ENCODE measurements at places on chromosomes 12 and 14. TPM values are rescaled to one million over a fixed set of nuclear protein-coding genes. Genes with fewer than 3 reads are reported as not detected.

TAS2R42 gene
- total RNA-seq, result not detected

PRH2 gene
- not detected for total RNA-seq

CCDC88C gene
- total RNA-seq, result 57.7 TPM

ATXN7L3B gene
- 39.9 TPM for total RNA-seq

ZDHHC22 gene
- total RNA-seq, result 55.2 TPM

DNA sequence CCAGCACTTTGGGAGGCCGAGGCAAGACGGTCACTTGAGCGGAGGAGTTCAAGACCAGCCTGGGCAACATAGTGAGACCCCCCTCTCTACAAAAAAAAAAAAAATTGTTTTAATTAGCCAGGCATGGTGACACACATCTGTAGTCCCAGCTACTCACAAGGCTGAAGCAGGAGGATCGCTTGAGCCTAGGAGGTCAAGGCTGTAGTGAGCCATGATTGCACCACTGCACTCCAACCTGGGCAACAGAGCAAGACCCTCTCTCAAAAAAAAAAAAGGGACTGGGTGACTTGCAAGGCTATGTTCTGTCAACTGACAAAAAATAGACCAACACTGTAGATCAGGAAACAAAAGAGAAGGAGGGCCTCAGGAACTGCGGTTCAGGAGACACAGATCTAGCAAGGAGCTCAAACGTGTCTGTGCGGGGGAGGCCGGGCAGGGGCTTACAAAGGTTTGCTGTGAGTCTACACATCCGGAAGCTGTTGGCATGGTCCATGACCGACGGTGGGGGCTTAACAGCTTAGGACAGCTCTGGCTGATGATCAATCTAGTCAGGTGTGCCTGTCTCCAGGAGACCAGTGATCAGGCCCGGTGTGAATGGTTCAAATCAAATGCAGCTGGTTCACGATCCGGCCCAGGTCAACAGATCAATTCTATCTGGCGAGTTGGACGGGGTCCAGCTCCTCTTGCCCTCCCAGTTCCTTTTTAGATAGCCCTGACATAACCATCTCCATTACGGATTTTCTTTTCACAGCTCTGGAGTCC is 31.7 kb upstream of the INF2 start:
- H3K27ac ChIP-seq, result no peak overlapping the region
- DNase-seq, result no peak
- no peaks in the 10 kb centered on the region for H3K36me3 ChIP-seq
- no peak overlapping the region for H3K4me3 ChIP-seq
- peaks cover 8% of the 10 kb centered on the region for H3K4me1 ChIP-seq

DNA sequence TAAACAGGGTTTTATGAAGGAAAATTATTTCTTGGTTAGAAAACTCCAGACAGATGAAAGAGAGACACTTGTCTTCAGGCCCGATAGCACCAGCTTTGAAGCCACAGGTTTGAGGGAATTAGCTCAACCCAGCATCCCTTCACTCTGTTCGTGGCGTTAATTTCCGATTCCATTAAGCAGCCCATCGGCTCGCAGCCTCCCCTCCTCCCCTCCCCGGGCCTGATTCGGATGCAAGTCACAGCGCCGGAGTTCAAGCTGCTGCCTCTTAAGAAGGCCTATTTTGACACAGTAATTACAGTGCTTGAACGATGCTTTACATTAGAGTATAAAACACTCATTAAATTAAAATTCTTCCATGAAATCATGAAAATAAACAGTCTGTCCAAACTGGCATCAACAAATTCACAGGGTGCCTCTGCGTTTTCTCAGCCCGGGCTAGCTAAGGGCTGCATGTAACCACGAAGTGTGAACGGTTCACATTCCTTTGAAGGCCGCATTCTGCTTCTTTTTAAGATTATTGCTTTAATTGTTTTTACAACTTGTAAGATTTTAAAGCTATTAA is 145.8 kb downstream of the DICER1 start:
- DNase-seq, result no peak
- no peaks in the 10 kb centered on the region for H3K36me3 ChIP-seq
- H3K27ac ChIP-seq, result no peak overlapping the region
- H3K4me1 ChIP-seq, result no peaks in the 10 kb centered on the region

GRCh38 chr12:32155041-32155440 is 48.4 kb downstream of the BICD1 start:
- DNase-seq, result no peak
- H3K36me3 ChIP-seq, result no peaks in the 10 kb centered on the region
- H3K4me1 ChIP-seq, result peaks cover 8% of the 10 kb centered on the region

GRCh38 chr14:90398315-90398839 is 1.5 kb downstream of the CALM1 start:
- peaks cover 22% of the 10 kb centered on the region for H3K36me3 ChIP-seq
- H3K27ac ChIP-seq, result no peak overlapping the region
- H3K27me3 ChIP-seq, result no peaks in the 10 kb centered on the region
- H3K4me3 ChIP-seq, result peak overlapping the region; percentile 88

- H3K4me1 ChIP-seq, result peaks cover 12% of the 10 kb centered on the region
- 0 out of 2 replicates have a peak overlapping the region, but pooled peaks have one; percentile 49 for H3K27ac ChIP-seq
- no peaks in the 10 kb centered on the region for H3K36me3 ChIP-seq
- no peaks in the 10 kb centered on the region for H3K27me3 ChIP-seq
- peak; percentile 89 for DNase-seq
These were observed 57.5 kb downstream of the CALM1 start for GRCh38 chr14:90454041-90455000.

DNA sequence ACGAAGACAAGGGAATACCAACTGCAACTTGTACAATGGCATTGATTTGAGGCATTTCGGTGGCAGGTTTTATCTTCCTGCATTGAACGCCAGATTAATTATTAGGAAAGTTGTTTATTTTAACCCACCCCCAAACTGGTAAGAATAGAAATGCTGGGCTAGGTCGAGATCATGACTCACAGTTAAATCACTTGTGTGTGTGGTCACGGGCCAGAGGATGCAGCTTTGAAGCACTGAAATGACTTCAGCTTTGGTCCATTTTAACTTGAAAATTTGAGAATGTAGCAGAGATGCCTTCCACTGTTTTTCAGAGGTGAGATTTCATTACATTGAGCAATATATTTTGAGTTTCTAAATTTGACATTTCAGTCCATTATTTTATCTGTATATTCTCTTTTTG is 23.6 kb upstream of the KCNH3 start:
- H3K27ac ChIP-seq, result no peak overlapping the region
- H3K4me3 ChIP-seq, result no peak overlapping the region
- H3K27me3 ChIP-seq, result no peaks in the 10 kb centered on the region
- H3K36me3 ChIP-seq, result no peaks in the 10 kb centered on the region

GRCh38 chr12:45745861-45746277 is 16.4 kb downstream of the ARID2 start:
- H3K4me1 ChIP-seq, result no peaks in the 10 kb centered on the region
- H3K27ac ChIP-seq, result no peak overlapping the region
- peaks cover 3% of the 10 kb centered on the region for H3K36me3 ChIP-seq
- H3K27me3 ChIP-seq, result no peaks in the 10 kb centered on the region

DNA sequence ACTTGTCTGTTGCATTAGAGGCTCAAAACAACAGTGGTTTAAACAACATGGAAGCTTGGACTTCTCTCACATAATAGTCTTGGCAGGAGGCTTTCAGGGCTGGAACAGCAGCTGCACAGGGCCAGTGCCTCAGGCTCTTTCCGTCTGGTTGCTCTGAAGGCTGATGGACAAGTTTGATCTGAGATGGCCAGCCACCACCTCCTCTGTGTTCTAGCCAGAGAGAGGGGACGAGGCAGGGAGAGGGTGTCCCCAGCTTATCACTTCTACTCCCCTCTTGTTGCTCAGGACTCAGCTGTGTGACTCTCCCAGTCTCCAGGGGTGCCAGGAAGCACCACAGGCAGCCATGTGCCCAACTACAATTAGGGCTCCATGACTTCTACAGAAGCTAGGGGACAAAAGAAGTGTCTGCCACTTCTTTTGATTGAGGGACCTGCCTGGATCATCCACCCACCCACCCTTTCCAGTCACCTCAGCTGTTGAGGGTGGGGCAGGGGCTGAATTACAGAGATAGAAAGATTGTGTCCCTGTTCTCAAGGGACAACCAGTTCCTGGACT is 46.6 kb downstream of the SMIM41 start:
- no peak for DNase-seq
- H3K4me3 ChIP-seq, result no peak overlapping the region
- H3K27ac ChIP-seq, result peak overlapping the region; percentile 71

DNA sequence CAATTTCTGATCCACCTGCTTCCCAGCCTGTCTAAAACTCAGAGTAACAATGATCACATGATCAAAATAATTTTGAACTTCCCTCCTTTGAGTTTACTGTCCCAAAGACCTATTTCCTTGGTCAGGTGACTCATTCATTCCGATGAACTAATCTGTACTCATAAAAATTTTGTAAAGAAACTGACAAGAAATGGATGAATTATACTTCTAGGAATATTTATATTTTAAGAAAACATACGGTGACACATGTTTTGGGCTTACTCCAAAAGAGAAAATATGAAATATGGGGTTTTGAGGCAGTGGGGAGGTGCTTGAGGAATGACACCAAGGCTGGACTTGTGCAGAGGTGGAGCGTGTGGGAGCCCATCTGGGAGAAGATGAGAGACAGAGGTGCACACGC is 42.0 kb downstream of the GUCY2C start:
- no peak overlapping the region for H3K27ac ChIP-seq
- no peaks in the 10 kb centered on the region for H3K36me3 ChIP-seq
- H3K4me1 ChIP-seq, result no peaks in the 10 kb centered on the region

DNA sequence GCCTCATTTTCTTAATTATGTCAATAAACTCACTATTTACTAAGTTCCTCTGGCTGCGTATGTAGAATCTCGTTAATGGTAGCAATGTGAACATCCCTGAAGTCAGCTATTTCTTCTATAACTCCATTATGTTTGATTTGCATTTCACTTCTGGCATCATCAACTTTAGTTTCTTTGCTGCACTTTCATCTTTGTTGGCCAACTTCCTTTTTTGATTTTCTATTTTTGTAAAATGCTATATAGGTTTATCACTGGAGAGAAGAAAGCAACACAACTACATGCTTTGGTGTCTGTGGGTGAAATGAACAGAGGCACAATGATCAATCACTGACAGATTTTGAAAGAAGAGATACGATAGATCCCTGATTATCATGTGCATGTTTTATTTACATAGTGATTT is 58.5 kb upstream of the ATF7IP start:
- no peaks in the 10 kb centered on the region for H3K4me1 ChIP-seq
- DNase-seq, result no peak
- no peaks in the 10 kb centered on the region for H3K36me3 ChIP-seq
- peaks cover 1% of the 10 kb centered on the region for H3K27me3 ChIP-seq
- no peak overlapping the region for H3K27ac ChIP-seq

DNA sequence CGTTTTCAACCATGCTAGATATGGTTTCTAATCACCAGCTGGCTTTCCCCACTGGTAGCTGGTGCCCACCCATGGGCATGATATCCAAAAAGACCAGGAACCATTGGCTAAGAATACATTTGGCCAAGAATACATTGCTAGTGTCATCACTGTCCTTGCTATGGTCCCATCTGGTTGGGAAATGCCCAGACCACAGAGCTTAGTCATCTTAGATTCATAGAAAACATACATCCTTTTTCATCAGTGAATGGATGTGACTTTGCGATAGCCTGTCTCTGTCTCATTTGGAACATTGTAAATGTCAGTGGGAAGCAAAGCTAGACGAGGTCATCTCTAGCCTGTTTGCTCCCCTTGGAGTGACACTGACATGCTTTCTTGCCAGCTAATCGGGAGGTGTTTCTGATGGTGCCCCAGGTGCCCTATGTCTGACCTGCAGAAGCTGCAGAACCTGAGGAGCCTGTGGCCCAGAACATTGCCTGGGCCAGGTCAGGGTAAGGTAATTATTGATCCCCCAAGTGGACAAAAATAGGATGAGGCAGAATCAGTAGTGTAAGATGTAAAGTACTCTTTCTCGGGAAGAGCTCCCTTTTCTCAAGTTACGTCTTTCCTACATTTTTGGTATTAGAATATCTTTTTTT is 194.8 kb downstream of the SLC41A2 start:
- H3K4me1 ChIP-seq, result 0 out of 2 replicates have a peak, but pooled peaks cover 3% of the 10 kb centered on the region
- no peak overlapping the region for H3K27ac ChIP-seq
- peaks cover 3% of the 10 kb centered on the region for H3K36me3 ChIP-seq

DNA sequence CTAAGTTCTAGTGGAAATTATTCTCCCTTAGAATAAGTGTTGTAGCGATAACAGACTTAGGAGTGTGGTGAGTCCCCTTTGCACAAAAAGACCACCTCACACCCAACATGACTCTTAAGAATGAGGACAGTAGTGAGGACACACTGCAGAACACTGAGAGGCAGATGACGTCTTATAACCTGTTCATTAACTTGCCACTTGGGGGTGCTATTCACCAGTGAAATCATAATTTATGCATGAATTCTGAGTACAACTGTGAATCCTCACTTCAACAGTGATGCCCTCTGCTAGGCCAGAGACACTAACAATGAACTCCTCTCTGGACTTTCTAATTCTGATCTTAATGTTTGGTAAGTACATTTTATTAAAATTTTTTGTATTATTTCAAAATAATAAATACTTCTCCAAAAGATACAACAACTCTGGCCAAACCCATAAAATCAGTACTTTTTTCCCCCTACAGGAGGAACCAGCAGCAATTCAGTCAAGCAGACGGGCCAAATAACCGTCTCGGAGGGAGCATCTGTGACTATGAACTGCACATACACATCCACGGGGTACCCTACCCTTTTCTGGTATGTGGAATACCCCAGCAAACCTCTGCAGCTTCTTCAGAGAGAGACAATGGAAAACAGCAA is 274.7 kb downstream of the DAD1 start:
- no peak for DNase-seq
- no peaks in the 10 kb centered on the region for H3K27me3 ChIP-seq

DNA sequence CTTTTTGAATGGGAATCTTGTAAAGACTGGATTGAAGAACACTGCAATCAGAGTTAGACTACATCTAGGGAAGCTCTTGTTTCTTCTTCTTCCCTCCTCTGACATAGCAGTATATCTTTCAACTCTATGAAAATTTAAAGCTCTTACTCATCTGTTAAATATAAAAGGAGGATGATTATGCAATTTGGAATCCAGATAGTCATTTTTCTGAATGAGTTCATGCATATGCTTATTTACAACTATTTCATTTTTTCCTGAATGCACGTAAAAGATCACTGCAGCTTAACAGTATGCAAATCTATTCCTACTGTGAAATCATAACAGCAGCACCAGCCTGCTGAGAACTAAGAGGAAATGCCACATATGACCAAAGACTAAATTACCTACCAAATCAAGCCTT is 133.5 kb upstream of the TMCC3 start:
- no peak overlapping the region for H3K27ac ChIP-seq
- DNase-seq, result no peak
- H3K4me1 ChIP-seq, result no peaks in the 10 kb centered on the region
- H3K4me3 ChIP-seq, result no peak overlapping the region
- H3K27me3 ChIP-seq, result no peaks in the 10 kb centered on the region
- no peaks in the 10 kb centered on the region for H3K36me3 ChIP-seq

- peak; percentile 28 for DNase-seq
- no peaks in the 10 kb centered on the region for H3K27me3 ChIP-seq
- no peak overlapping the region for H3K4me3 ChIP-seq
- H3K36me3 ChIP-seq, result no peaks in the 10 kb centered on the region
These were observed 115.2 kb downstream of the BCL11B start for GRCh38 chr14:99156814-99157213.
